ENCODE measurements at places on chromosomes 5 and 9. TPM values are rescaled to one million over a fixed set of nuclear protein-coding genes. Genes with fewer than 3 reads are reported as not detected.

GRCh38 chr5:307306-307705 is 14.2 kb upstream of the AHRR start:
- peaks cover 3% of the 10 kb centered on the region for H3K4me1 ChIP-seq
- no peak overlapping the region for H3K27ac ChIP-seq
- H3K36me3 ChIP-seq, result peaks cover 2% of the 10 kb centered on the region

DNA sequence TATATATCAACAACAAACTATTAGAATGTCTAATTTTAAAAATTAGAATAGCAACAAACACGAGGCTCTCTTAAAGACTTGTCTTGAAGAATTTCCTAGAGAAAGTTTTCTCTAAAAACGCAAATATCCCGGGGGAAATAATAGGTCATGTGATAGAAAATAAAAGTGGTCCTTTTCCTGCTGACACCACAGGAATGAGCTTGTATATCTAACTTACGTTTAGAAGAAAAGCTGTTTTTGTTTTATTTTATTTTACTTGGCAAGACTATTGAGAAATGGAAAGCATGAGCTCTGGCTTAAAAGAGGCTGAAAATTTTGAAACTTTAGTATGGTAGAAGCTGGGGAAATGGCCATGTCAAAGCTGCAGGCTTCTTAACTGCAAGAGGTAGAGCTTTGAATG is 465.0 kb downstream of the AGTPBP1 start:
- no peak overlapping the region for H3K27ac ChIP-seq
- no peaks in the 10 kb centered on the region for H3K4me1 ChIP-seq
- peaks cover 11% of the 10 kb centered on the region for H3K27me3 ChIP-seq
- H3K4me3 ChIP-seq, result no peak overlapping the region
- no peak for DNase-seq

GRCh38 chr9:21434202-21435014 is 5.8 kb upstream of the IFNA1 start:
- H3K27me3 ChIP-seq, result peaks cover 23% of the 10 kb centered on the region
- no peak for DNase-seq
- H3K4me1 ChIP-seq, result peaks cover 1% of the 10 kb centered on the region
- H3K36me3 ChIP-seq, result no peaks in the 10 kb centered on the region
- no peak overlapping the region for H3K4me3 ChIP-seq

DNA sequence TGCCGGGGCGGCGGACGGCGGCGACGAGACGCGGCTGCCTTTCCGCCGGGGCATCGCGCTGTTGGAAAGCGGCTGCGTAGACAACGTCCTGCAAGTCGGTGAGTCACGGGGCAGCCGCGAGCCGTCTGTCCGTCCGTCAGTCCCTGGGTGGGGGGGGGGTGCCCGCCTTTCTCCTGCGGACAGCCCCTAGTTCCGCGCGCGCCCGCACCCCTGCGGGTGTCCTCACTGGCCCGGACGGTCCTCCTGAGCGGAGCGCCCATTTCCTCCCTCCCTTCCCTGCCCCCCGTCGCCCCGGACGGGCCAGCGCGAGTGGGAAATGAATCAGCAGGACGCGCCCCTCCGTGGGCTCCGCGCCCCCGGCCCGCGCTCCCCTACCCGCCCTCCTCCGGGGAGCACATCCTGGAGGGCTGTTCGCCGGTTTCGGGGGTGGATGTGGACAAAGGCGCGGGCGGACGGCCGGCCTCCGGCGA is 828 bp downstream of the ZSWIM6 start:
- peaks cover 43% of the 10 kb centered on the region for H3K27me3 ChIP-seq
- H3K4me3 ChIP-seq, result peak overlapping the region; percentile 62
- peaks cover 32% of the 10 kb centered on the region for H3K4me1 ChIP-seq
- no peak overlapping the region for H3K27ac ChIP-seq
- DNase-seq, result peak; percentile 56
- peaks cover 7% of the 10 kb centered on the region for H3K36me3 ChIP-seq

DNA sequence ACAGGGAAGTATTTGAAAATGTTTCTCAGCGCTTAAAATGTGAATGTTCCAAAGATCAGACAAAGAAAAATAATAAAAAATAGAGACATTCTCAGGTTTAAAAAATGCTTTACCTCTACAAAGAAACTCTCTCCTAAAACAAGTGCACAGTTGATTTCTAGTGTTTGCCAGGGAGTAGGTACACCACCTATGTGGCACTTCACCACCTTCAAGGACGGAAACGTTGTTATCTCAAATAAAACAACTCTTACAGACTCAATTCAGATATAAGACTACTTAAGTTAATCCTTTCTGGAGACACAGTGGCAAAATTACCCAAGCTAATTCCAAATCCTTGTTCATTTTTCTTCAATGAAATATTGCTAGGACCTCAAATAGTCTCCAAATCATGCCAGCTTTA is 286.4 kb upstream of the ISL1 start:
- no peaks in the 10 kb centered on the region for H3K27me3 ChIP-seq
- DNase-seq, result no peak
- H3K4me1 ChIP-seq, result no peaks in the 10 kb centered on the region

DNA sequence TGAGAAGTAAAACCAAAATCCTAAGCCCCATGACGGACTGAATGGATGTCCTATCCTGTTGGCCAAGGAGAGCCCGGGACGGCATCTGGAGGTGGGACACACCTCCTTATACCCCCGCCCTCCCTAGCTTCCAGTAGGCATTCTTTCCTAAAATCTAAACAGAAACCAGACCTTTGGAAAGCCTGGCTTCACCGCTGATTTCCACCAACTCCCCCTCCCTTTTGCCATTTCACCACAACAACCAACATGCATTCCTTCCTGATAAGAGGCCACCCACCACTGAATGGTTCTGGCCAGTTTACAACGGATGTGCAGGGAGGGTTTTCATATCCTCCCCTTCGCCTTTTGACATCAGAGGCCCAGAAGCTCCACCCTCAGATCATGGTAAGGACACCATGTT is 9.2 kb upstream of the RARS1 start:
- H3K4me1 ChIP-seq, result peaks cover 14% of the 10 kb centered on the region
- H3K4me3 ChIP-seq, result no peak overlapping the region
- H3K27ac ChIP-seq, result no peak overlapping the region
- no peak for DNase-seq
- peaks cover 13% of the 10 kb centered on the region for H3K27me3 ChIP-seq

DNA sequence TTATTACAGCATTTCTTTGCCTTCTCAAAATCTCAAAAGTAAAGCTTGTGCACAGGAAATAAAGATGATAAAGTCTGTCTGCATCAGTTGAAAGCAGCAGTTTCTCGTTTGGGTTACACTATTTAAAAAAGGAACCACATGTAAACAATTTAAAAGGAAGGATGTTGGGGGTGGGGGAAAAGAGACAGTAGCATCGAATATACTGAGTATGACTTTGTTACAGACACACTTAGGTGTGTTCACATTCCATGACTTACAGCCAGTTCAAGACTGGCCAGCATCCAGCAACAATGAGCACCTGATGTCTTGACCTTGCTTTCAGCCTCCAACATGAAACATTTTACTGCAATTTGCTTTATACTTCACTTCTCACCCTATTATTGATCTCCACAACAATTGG is 8.7 kb downstream of the GAPT start:
- DNase-seq, result no peak
- peaks cover 2% of the 10 kb centered on the region for H3K27me3 ChIP-seq
- H3K27ac ChIP-seq, result no peak overlapping the region
- no peak overlapping the region for H3K4me3 ChIP-seq
- H3K4me1 ChIP-seq, result no peaks in the 10 kb centered on the region
- H3K36me3 ChIP-seq, result no peaks in the 10 kb centered on the region

The FAM169A gene
- 10.2 TPM for total RNA-seq

- no peaks in the 10 kb centered on the region for H3K27me3 ChIP-seq
- no peak overlapping the region for H3K4me3 ChIP-seq
These were observed 322.7 kb downstream of the MSX2 start for GRCh38 chr5:175047048-175047447.

GRCh38 chr5:102498271-102499034 is at the start of gene SLCO6A1:
SLCO6A1 (minus strand) TSS chr5:102499001; CDS start chr5:102498844, 157 bp downstream.
- no peaks in the 10 kb centered on the region for H3K27me3 ChIP-seq
- no peak for DNase-seq
- no peaks in the 10 kb centered on the region for H3K36me3 ChIP-seq

The ABLIM3 gene
- total RNA-seq, result not detected

The ZNF454 gene
- total RNA-seq, result not detected

Measured in activated naive CD8-positive, alpha-beta T cell treated with anti-CD3 and anti-CD28 coated beads, Interleukin-2, amount 10 ng/mL, durations not matched to agents 7 days and 5 days (primary cell).